ENCODE measurements at places on chromosomes 7 and 10.

DNA sequence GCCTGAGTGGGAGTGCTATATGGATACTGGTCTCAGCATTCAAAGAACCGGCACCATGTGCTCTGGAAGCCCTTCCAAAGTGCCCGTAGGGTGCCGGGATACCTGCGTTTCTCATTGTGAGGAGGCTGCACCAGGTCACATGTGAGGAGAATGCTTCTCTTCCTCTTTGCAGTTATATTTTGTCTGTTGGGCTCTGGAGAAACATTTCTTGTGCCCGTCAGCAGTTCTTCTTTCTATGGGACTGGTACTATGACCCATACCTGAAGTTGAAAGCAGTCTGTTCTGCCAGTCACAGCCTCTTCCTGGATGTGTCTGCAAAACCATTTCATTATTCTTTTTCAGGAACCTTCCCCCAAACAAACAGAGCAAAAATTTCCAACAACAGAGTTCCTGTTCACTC lies 465.0 kb downstream of the SUGCT start:
- no peak for DNase-seq

GRCh38 chr7:39527951-39528350 lies 38.3 kb upstream of the YAE1 start:
- DNase-seq, result no peak

- DNase-seq, result no peak
Measured at GRCh38 chr10:97764519-97764931, 7.3 kb downstream of the SFRP5 start.

DNA sequence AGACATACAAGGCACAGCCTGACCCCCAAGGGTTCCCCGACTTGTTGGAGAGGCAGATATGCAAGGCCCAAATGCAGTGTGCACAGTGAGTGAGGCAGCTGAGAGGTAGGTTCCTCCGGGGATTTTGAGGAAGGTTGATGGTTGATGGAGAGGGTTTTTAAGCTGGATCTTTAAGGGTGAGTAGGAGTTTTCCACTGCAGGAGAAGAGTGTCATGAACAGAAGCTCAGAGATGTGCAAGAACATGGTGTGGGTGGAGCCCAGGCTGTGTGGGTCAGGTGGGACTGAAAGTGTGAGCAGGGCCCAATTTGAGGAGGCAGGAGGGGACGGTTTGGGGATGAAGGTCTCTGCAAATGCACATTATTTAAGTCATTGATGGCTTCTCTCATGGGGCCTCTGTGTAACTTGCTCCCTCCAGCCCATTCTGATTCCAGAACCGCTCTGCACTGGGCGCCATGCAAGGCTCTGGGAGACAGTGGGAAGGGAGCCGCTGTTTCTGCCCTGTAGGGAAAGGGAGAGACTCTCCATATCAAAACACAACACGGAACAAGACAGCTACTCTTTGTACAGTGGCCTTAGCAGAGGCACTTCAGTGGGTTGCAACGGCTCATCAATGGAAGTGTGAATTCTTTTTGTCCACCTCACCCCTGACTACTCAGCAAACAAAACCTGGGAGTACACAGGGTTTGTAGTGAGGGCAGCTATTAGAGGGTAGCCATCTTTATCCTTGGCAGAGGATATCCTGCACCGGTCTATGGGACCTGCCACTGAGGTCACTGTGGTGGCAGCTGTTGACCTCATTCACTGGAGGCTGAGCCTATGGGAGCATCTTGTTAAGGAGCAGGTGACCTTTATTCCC lies 29.7 kb downstream of the RAMP3 start:
- DNase-seq, result no peak

GRCh38 chr7:150739033-150739432 lies 1.8 kb downstream of the GIMAP5 start:
- no peak for DNase-seq

DNA sequence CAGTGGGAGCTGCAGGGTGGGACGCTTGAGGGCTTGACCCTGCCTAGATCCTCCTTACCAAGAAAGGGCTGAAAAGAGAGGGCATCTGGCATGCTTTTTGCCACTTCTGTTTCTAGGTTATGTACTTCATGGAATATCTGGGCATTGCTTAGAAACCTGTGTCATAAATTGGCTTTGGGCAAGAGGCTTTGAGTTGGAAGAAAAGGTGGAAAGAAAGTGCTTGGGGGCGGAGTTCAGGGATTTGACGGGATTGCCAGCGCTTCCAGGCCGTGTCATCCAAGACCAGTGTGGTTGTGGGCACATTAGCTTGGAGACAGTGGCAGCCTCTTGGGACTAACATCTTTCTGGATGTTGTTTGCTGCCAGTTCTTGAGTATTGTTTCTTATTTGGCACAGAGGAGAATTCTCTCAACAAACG lies 825 bp downstream of the ZNF862 start:
- no peak for DNase-seq
